ENCODE measurements at places on chromosomes 3 and 15.

- no peak for DNase-seq
Observed at GRCh38 chr3:25212736-25213135, 215.3 kb upstream of the RARB start.

GRCh38 chr15:88018869-88019641, 237.5 kb downstream of the NTRK3 start:
- DNase-seq: no peak

- no peak for DNase-seq
Observed at GRCh38 chr3:138945709-138946662, 951 bp downstream of the FOXL2 start.

GRCh38 chr3:32662647-32663046, 22.3 kb upstream of the CNOT10 start:
- no peak for DNase-seq

DNA sequence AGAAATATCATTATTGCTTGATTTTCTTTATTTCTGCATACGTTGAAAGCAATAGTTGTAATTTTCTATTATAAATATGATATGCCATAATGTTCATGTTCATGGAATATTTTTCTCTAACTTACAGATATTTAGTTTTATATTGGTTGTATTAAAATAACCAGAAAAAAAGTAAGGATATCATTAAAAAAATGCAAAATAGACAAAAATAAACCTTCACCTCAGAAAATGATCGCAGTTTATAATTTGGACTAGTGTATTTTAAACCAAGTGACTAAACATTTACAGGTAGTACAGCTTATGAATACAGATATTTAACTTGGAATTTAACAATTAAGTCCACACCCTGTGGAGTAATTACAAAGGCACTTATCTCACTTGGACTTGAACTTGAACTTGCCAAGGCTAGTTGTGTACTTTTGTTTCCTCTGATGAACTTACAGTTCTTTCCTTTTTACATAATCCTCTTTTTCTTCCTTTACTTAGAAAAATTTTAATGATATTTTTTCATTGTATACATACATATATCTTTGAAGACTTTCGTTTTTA, 156.7 kb downstream of the CHL1 start:
- DNase-seq: no peak

DNA sequence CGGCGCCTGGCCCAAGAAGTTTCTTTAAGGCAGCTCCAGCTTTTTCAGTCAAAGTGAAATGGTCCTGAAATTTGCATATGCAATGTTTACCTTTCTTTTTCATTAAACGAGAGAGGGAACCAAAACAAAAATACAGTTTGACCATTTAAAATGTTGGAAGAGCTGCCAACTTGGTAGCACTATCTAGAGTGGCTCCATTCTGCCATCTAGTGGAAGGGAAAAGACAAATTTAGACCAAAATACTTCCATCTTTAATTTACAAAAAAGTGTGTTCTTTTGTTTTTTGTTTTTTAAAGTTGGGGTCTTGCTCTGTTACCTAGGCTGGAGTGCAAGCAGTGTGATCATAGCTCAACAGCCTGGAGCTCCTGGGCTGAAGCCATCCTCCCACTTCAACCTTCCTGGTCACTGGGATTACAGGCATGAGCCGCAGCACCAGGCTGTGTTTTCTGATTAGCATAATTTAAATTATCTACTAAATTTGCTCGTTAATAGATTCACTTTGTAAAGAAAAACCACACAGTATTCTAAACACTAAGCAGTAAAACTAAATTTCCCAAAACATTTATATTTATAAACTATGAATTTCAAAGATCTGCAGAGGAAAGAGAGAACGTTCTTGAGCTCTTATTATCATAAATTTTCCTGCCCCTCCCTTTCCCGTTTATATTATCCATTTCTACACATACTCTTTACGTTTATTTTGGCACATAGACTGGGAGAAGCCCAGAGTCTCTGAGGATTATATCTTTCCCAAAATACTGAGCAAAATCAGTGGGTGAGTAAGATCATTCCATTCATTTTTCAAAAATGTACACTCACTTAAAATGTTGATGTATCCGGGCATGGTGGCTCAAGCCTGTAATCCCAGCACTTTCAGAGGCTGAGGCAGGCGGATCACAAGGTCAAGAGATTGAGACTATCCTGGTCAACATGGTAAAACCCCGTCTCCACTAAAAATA, 15.4 kb upstream of the RFC4 start:
- no peak for DNase-seq

DNA sequence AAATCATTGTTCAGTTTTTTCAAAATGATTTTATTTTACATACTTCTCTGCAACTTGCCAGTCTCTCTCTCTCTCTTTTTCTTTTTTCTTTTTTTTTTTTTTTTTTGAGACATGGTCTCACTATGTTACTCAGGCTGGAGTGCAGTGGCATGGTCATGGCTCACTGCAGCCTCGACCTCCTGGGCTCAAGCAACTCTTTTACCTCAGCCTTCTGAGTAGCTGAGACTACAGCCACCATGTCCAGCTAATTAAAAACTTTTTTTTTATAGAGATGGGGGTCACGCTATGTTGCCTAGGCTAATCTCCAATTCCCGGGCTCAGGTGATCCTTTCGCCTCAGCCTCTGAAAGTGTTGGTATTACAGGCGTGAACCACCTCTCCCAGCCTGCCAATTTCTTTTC, 12.1 kb upstream of the ARID3B start:
- DNase-seq: no peak

- no peak for DNase-seq
Observed at GRCh38 chr3:12856626-12857025, 15.3 kb upstream of the RPL32 start.

All from substantia nigra (tissue), 51 donors.